ENCODE measurements at places on chromosomes 7 and 10.
A peak's percentile ranks its signal among the peaks of the same experiment; 100 is the strongest.

- DNase-seq = no peak
Observed at GRCh38 chr10:78752708-78753107, 316.1 kb upstream of the ZMIZ1 start.

DNA sequence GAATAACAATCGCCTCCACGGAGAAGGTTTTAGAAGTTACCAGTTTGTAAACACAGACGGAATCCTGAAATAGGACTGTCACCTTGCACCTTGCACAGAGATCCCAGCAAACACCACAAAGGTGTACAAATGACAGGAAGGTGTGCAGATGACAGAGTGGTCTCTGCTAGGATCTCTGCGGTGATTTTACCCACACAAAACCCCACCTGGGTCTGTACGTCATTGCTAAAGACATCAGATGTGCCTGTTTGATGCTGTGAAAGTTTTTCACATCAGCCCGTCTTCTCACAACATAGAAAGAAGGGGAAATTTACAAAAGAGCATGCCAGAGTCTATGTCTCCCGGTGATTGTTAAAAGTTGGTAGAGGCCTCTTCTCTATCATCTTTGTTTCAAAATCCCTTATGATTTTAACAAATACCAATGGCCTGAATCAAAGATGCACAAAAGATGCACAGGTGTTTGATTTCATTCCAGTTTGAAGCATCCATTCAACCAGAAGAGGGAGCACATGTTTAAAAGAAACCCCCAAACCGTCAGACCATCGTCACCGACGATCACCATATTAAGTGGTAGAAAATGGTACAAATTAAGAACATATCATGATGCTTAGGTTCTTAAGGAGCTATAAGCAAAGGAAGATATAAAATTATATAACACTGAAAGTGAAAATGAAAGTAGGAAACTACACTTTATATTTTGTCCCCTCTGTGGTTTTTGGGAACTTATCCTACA is 576.5 kb downstream of the PTPRN2 start:
- DNase-seq = no peak

- DNase-seq = peak; percentile 11
Observed at GRCh38 chr7:98418636-98419315, 17.9 kb upstream of the BAIAP2L1 start.

DNA sequence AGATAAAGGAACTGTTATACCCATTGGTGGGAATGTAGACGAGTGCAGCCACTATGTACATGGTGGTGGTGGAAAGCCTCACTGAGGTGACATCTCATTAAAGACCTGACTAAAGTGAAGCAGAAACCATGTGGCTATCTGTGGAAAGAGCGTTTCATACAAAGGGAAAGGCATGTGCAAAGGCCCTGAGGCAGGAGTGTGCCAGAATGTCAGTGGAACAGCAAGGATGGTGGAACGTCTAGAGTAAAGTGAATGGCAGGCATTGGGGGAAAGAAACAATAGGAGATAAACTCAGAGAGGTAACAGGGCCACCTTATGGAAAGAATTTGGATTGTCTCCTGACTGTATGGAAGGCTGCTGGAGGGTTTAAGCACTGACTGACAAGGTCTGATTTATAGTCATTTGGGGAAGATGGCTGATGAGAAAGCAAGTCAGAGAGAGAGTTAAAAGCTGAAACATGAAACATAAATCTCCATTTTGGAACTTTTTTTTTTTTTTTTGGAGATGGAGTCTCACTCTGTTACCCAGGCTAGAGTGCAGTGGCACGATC is 245.7 kb downstream of the STK31 start:
- DNase-seq = no peak

DNA sequence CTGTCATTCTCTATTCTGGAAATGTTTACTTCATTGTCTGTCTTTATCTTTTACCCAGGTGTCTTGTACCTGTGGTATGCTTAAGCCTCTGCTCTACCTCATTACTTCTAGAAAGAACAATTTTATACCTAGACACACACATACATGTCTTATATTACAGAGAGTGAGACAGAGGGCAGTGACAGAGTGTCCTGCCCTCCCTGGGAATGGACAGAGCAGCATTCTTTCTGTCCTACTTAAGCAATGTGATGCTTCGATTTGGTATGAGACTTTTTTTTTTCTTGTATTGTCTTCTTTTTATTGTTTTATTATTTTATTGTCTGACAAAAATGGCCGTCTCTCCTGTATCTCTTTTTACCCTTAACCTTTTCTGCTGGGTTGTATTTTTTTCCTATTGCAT is 286.1 kb downstream of the EXOC4 start:
- DNase-seq = no peak

- DNase-seq = no peak
Observed at GRCh38 chr7:105487579-105488571, 34.2 kb downstream of the PUS7 start.

- no peak for DNase-seq
Observed at GRCh38 chr7:146956321-146956720, 839.7 kb downstream of the CNTNAP2 start.

DNA sequence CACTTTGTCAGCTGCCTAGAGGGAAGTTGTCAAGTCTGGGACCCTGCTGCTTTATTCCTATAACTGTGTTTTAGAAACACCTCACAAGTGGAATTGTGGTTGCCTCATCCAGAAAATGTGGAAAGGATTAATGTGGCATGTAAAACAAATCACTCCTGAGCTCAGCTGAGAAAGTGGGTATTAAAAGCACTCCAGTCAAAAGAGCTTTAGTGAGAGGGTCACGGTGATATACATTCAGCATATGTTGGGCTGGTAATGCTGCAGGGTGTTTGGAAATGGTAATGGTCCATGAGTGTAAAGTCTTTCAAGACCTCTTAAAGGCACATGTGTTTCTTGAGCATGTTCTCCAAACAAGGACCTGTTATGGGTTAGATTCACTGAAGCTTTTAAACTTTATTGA is 318.2 kb upstream of the MEOX2 start:
- no peak for DNase-seq

DNA sequence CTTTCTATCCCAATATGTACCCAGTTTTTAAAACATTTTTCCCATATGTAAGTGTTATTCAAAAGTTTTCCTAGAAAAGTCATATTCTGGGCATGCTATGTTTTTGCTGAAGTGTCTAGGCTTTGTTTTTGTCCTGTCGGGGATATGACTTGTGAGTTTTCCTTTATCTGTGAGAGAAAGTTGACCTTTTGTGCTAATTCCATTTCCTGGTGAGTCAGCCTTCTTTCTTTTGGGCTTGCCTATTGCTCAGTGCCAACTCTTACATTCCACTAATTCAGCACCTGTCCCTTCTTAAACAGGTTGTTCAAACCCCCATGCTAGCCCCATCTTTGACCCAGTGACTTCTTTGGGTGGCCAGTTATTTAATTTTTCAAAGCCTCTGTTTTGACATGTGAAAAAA is 146.2 kb downstream of the AHR start:
- DNase-seq = no peak

DNA sequence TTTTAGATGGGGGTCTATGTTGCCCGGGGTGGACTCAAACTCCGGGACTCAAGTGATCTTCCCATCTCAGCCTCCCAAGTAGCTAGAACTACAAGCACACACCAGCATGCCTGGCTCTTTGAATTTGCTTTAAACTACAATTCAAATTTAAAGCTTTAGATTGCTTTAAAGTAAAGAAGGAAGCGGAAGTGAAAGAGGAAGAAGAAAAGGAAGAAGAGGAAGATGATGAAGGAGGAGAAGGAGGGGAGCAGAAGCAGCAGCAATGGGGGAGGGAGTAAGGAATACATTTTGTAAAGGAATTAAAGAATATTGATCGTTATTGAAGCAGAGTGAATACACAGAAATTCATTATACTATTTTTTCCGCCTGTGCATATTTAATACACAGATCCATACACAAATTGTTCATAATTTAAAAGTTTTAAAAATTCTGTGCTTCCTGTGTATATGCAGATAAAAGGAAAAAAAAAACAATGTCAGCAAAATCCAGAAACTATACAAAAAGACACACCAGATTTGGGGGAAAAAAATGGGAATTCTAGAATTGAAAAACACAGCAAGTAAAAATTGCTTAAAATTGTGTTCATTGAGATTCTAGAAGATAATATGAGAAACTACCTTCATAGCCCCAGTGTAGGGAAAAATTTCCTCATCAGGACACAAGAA is 60.8 kb upstream of the KCNMA1 start:
- no peak for DNase-seq
